ENCODE measurements at places on chromosomes 6 and 20.

GRCh38 chr20:61516346-61517208, 264.5 kb downstream of the CDH4 start:
- DNase-seq, result no peak

GRCh38 chr6:159929819-159930218, 39.0 kb downstream of the MAS1 start:
- no peak for DNase-seq

DNA sequence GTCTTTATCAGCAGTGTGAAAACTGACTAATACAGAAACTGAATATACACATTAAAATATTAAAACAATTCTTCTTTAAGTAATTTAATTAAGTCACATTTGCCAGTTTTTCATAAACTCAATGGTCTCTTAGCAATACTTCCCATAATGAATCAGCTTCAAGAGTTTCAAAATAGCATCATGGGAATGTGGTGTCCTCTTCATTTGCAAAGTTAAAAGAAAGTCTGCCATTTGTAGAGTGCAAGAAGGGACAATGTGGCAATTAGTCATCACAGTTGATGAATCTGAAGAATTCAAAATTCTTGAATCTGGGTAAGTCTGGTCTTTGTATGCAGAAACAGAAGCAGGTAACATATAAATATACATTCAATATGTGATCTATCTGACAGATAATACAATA, 38.7 kb downstream of the SYNE1 start:
- no peak for DNase-seq

DNA sequence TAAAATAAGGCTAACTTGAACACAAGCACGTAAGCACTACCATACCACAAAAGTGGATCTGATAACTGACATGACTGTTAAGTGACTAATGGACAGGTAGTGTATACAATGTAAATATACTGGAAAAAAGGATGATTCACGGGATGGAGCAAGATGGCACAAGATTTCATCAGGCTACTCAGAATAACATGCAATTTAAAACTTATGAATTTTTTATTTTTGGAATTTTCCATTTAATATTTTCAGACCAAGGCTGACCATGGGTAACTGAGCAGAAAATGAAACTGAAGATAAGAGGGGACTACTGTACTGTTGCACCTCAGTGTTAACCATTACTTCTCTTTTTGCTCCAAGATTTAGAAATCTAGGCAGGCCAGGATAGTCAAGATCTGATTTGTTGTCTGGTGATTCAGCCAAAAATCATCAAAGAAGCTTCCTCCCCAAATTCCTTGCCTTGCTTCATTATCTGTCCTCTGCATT, 45.4 kb downstream of the TPBG start:
- DNase-seq, result no peak

- no peak for DNase-seq
Observed at GRCh38 chr6:56742122-56742791, 99.6 kb upstream of the DST start.

GRCh38 chr6:2110504-2110903, 134.9 kb downstream of the GMDS start:
- DNase-seq, result no peak

DNA sequence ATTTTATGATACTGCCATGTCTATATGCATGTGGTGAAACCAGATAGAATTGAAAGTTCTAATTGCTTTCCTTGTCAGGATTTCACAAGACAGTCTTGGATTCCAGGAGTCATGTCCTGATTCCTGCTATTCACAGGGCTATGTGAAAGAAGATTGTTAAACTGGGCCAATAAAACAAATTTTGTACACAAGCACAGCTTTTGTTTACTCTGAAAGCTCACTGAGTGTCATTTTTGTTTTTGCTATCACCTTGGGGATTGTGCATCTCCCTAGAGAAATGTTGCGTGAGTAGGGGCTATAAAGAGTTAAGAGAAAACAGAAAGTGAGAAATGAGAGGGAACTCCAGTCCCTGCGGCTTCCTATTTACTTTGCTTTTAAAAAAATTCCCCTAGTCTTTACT, 627.5 kb downstream of the PKHD1 start:
- no peak for DNase-seq

GRCh38 chr6:67506352-67506751, 1128.7 kb upstream of the ADGRB3 start:
- DNase-seq, result no peak
